ENCODE measurements at places on chromosomes 7 and 10.

- no peak for DNase-seq
Measured at GRCh38 chr7:28301148-28301641, 111.1 kb upstream of the CREB5 start.

DNA sequence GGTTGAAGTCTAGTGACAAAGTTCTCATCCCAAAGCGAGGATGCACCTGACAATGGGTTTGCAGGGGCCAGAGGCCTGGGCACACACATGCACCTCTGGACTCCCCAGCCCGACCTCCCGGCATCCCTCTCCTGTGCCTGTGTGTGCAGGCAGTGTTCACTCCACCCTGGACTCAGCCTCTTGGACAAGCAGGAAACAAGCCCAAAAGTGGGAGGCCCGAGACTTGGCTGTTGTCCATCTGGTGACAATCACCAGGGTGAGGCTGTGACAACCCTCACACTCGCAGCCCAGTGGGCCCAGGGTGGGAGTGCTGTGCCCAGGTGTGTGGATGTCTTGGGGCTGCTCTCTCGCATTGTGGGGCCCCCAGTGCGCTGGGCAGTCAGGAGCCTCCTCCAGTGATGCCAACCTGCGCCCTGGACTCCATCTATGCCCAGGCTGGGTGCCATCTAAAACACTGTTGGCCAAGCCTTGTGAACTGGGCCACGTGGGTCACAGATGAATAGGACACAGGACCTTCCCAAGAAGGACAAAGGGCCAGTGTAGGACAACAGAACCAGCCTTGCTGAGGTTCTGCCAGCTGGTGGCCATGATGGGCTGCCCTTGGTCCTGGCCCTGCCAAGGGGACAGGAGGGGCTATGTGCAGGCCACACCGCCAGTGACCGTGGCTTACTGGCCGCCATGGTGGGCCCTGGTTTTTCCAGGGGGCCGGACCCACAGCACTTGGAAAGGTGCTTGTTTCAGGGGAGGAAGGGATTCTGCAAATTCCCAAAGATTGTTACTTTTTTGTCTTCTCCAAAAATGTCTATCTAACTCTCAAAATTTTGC, 144.3 kb downstream of the TCERG1L start:
- no peak for DNase-seq

DNA sequence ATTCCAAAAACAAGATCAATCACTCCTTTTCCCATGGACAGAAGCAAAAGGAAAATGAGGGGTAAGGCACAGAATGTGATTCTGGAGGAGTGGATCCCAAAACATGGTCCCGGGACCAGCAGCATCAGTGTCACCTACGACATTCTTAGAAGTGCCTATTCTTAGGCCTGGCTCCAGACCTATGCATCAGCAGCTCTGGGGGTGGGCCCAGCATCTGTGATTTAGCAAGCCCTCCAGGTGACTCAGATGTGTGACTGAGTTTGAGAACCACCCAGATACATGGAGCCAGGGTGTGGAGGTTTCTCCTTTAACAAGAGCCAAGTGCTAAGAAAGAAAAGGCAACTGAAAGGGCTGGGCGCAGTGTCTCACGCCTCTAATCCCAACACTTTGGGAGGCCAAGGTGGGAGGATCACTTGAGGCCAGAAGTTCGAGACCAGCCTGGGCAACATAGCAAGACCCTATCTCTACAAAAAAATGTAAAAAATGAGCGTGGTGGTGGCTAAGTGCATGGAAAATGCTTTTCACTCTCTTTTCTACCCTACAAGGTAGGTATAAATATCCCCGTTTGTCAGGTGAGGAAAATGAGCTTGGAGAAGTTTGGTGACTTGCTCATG, 17.1 kb upstream of the ARPC1A start:
- no peak for DNase-seq

DNA sequence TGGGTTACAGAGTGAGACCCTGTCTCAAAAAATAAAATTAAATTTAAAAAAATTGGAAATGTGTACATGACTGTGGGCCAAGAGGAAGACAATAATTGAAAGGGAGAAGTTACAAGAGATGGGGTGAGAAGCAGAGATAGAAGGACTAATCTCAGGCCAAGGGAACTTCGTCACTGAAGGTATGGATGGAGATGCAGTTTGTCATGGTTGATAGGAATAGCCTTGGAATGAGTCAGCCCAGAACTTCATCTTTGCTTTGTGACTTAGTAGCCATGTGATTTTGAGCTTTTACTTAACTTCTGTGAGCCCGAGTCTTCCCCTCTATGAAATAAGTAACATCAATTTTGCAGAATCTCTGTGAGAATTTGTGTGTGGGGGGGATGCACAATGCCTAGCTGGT, 6.5 kb upstream of the PODXL start:
- no peak for DNase-seq

- DNase-seq: no peak
Measured at GRCh38 chr10:111323389-111323966, 246.6 kb downstream of the ADRA2A start.

- no peak for DNase-seq
Measured at GRCh38 chr10:116740971-116741370, 1.4 kb downstream of the HSPA12A start.

DNA sequence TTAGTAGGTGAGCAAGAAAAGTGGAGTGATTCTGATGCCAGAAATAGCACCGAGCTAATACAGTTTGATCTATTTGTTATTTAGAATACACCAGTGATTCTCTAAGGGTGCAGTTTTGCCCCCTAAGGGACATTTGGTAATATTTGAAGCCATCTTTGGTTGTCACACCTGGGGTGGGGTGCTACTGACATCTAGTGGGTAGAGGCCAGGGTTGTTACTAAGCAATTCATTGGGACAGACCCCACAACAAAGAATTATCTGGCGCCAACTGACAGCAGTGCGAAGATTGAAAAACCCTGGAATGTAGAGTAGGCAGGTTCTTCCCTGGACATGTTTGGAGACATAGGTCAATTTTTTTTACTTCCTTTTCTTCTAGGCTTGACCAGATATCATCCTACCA, 14.6 kb downstream of the PALS2 start:
- peak; percentile 54 for DNase-seq

DNA sequence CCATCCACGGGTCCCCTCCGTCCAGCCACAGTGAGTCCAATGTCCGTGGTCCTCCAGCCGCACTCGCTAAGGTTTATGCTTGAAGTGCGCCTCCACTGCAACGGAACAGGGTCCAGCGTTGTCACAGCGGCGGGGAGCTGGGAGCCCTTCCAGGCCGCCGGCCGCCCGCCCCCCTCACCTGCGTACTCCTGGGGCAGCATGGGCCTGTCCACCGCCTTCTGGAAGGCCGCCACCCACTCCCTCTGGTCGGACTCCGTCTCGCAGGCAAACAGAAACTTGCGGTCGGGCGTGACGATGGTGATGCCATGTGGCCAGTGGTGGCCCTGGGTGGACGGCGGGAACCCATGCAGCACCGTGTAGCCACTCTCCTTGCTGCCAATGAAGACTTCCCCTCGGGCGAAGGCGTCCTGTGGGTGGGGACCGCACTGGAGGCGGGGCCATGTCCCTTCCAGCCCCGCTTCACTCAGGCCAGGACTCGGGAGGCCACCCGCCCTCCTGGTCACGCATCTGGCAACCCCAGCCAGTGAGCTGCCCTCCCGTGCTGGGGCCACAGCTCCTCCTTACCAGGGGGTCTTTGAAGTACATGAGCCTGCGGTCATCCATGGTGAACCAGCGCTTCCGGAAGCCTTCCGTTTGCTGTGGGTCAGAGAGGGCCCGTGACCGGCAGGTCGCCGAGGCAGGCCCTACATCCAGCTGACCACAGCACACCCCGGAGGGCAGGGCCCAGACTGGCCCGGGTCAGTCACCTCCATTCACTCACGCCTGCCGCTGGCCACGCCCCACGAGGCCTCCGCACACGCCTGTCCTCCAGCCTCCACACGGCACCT, 22.7 kb downstream of the GET4 start:
- no peak for DNase-seq

DNA sequence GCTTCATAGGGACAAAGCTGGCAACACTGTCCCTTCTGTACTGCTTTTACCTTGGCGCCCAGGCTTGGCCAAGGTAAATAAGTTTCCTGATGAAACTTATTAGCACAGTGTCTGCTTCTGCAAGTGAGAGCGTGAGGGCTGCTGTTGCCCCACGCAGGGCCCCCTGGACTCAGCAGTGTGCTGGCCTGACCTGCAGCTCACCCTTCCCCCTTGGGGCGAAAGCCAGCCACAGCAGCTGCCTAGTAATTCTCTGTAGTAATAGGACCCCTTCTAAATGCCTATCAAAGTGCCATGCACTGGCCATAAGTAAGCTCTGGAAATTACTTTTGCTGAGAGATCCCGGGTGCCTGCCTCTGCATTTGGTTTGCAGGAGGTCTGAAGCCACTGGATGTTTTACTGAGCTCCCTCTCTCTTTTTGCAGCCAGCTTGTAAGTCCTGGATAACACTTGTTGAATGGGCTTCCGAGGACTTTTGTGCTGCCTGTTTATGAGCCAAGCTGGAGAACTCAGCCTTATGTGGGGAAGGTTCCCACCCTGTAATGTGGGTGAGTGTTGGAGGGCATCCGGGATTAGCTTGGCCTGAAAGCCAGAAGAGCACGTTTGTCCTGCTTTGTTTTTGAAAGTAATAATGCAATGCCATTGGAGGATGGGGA, 293.9 kb downstream of the C7orf25 start:
- no peak for DNase-seq

- DNase-seq: no peak
Measured at GRCh38 chr7:44515590-44516268, 25.3 kb upstream of the NUDCD3 start.

- DNase-seq: no peak
Measured at GRCh38 chr7:43666938-43667337, 62.4 kb downstream of the COA1 start.

DNA sequence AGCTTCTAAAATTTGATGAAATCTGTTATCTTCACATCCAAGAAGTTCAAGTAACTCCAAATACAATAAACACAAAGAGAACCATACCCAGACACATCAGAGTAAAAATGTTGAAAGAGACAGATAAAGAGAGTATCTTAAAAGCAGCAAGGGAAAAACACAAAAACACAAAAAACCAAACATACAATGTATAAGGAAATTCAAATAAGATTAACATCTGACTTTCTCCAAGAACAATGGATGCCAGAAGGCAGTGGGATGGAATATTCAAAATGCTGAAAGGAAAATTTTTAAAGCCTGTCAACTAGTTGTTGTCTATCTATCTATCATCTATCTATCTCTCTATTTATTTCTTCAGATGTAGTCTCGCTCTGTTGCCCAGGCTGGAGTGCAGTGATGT, 72.4 kb upstream of the MKLN1 start:
- no peak for DNase-seq

DNA sequence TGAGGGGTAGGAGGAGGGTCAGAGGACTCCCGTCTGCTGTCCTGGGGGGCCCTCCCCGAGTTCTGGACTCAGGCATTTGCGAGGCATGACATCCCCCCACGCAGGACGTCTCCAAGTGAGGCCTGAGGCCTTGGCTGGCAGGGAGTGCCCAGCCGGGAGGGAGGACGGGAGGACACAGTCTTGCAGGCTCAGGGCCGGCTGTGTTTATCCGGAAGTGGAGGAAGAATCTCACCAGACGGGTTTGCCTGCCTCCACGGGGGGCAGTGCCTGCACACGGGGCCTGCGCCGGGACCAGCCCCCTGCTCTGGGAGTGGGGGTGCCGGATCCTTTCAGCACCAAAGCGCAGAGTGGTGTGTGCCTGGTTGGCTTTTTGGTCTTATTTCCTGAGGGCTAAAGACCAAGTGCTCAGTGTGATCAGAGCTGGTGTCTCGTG, 10.9 kb downstream of the PWWP2B start:
- no peak for DNase-seq

DNA sequence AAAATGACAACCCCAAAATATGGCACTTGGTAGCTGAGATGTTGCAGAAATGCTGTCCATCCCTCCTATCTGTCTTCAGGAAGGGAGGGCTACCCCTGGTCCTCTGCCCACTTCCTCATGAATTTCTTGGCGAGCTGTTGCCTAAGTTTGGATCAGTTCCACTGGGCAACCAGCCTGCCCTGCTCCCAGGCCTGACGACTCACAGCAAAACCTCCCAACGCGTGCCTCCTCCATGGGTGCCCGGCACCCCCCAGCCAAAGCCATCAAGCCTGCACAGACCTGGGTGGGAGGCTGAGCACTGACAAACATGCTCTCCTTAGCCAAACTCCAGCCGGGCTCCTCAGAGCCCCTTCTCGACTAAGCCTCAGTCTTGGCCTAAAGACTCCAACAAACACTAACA, 8.9 kb downstream of the VSTM4 start:
- no peak for DNase-seq

GRCh38 chr10:112948196-112948595, 1.9 kb upstream of the TCF7L2 start:
- no peak for DNase-seq

- no peak for DNase-seq
Measured at GRCh38 chr10:125103466-125103865, 56.9 kb downstream of the CTBP2 start.

DNA sequence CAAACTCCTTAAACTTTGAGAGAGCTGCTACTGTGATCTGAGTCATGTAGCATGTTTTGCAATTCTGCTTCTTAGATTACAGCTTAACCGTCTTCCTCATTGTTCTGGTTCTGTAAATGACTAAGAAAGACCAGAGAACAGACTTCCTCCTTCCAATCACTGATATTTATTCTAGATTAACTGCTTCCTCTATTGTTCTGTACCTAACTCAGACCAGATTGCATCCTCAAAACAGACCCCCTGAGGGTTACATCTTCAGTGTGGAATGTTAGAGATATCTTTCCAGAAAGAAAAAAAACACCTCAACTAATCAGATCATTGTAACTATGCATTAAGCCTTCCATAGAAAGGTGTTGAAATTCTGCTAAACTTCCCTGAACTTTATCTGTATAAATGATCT, 5.7 kb upstream of the PIP start:
- DNase-seq: no peak

DNA sequence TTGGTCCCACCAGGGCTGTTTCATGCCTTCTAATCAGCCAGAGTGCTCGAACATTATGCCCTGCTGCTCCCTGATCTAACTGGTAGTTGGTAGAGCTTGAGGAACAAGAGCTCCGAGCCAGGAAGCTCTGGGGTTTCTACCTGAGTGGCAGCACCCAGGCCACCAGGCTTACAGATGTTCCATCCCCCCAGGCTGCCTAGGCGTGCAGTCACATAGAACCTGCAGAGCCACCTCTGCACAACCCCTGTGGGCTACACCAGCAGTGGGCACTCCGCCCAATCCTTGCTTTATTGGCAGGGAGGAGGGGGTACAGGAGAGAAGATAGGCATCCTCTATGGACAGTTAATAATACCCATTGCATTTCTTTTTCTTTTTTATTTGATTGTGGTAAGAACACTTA, 21.8 kb downstream of the MAP3K8 start:
- peak; percentile 20 for DNase-seq

DNA sequence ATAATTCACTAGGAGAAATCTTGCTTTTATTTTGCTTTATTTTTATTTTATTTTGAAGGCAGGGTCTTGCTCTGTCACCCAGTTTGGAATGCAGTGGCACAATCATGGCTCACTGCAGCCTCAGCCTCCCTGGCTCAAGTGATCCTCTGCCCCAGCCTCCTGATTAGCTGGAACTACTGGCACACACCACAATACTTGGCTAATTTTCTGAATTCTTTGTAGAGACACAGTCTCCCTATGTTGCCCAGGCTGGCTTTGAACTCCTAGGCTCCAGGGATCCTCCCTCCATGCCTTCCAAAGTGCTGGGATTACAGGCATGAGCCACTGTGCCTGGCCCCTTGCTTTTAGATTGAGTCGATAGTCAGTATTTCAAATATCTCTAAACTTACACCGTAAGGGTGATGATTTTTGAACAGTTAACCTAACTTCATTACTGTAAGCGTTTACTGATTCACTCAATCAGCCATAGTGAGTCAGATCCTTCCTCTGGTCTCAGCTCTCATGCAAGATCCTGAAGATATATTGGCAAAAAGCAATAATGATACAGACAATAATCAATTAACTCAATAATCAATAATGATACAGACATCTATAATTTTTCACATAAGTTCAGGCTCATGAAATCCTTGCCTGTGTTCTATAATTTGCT, 239.5 kb downstream of the KIAA1217 start:
- no peak for DNase-seq
